Choroid plexus epithelial cell (primary cell): ENCODE measurements at places on chromosomes 7 and 10.

DNA sequence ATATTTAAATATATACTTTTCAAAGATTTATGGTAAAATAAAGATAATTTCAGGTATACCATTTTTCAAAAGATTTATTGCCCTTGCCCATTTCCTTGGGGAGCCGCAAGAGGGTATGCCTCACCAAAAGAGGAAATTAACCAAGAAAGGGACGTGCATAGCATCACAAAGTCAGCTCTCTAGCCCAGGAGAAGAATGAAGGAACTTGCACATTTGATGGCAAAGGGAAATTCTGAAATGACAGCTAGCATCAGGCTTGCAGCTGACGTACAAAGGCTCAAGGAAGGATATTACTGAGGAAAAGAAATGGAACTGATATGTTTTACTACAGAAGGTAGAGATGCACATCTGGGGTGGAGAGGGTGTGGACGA, 93.6 kb upstream of the RSU1 start:
- DNase-seq, result no peak

- peak; percentile 31 for DNase-seq
Observed at GRCh38 chr10:67306588-67307205, 380.9 kb downstream of the LRRTM3 start.

- no peak for DNase-seq
Observed at GRCh38 chr10:100710151-100710871, 35.1 kb upstream of the PAX2 start.

GRCh38 chr10:58319599-58319998, 15.2 kb upstream of the UBE2D1 start:
- DNase-seq, result peak; percentile 23

DNA sequence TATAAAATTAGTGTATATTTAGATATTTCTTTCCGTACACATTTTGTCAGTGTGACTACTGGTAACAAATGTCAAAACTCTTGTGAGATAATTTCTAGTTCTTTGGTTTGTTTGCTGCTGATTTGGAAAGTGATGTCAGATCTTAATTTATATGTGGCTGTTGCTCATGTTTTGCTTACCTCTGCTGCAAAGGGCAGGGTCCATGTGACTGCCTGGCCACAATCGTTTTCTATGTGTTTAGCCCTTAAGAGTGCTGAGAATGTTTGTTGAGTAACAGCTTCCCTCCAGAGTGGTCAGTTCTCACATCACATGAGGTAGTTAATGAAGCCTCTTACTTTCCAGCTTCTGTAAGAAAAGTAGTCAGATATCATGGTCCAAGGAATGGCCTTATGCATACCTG, 4.2 kb downstream of the NRBF2 start:
- peak; percentile 96 for DNase-seq

GRCh38 chr7:87107949-87108776, 44.1 kb upstream of the DMTF1 start:
- DNase-seq, result no peak

DNA sequence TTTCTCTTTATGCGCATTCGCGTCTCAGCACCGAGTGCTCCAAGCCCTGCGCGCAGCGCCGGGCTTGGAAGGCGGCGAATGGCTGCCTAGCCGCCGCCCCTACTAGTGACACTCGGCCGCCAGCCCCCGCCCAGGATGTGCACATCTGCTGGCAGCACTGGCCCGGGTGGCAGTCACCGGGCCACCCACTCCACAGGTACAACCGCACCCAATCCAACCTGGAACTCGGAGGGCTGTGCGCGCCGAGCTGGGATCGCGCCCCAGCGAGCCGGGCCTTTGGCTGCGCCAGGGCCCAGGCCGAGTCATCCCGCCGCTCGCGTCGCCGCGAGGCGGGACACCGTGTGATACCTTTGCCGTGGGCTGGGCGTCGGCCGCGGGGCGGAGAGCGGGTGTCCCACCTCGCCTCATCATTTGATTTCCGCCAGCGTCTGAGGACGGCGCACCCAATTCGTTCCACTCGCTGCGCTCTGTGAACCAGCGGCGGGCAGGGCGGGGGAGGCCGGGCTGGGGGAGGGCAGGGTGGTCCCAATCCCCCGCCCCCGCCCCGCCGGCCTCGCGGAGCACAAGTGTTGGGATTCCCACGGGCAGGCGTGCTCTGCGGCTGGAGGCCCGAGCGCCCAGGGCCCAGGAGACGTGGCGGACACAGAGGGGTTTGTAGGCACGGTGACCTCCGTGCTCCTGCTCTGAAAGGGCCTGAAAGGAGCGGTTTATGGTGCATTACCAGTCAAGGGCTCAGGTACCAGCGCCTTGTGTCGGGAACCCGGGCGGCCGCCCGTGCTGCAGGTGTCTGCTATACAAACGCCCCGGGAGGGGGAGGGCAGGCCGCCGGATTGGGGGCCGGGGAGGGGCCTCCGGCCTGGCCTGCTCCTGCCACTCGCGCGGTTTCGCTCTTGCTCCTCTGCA, 17.8 kb upstream of the PTF1A start:
- no peak for DNase-seq

DNA sequence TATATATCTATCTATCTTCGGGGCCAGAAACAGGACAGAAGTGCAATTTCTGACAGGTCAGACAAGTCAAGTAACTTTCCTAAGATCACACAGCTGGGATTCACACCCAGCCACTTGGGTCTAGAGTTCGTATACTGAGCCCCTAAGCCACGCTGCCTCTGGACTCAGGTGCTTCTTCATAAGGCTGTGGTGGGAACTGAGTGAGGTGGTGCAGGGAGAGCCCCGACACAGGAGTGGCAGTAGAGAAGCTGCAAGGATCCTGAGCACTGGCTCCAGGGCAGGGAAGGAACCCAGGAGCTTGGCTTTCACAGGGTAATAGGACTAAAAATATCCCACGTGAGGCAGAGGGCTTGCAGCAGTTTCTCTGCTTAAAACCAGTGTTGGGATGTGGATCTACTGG, 33.8 kb downstream of the C10orf53 start:
- no peak for DNase-seq

GRCh38 chr10:117222552-117222951, 18.4 kb upstream of the SLC18A2 start:
- no peak for DNase-seq

GRCh38 chr7:149799397-149800168, 26.2 kb upstream of the ZNF467 start:
- peak; percentile 9 for DNase-seq

DNA sequence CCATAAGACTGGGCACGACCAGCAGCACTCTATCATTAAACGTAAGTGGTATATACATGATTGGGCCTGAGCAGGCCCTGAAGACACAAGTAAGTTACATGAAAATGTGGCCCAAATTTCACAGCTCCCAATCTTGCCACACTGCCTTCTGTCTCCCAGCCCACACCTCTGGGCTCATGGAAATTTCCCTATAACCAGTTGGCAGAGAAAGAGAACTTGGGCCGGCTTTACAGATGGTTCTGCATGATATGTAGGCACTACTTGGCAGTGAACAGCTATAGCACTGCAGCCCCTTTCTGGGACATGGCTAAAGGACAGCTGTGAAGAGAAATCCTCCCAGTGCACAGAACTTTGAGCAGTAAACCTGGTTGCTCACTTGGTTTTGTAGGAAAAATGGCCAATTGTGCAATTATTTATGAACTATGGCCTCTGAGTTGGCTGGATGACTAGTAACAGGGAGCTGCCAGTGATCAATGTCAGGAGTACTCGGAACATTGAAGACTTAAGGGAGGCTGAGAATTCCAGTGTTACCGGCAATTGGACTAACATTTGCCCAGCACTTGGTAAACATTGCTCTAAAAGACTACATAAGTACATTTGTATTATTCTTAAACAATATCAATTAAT, 1006.6 kb upstream of the LRRN3 start:
- no peak for DNase-seq

DNA sequence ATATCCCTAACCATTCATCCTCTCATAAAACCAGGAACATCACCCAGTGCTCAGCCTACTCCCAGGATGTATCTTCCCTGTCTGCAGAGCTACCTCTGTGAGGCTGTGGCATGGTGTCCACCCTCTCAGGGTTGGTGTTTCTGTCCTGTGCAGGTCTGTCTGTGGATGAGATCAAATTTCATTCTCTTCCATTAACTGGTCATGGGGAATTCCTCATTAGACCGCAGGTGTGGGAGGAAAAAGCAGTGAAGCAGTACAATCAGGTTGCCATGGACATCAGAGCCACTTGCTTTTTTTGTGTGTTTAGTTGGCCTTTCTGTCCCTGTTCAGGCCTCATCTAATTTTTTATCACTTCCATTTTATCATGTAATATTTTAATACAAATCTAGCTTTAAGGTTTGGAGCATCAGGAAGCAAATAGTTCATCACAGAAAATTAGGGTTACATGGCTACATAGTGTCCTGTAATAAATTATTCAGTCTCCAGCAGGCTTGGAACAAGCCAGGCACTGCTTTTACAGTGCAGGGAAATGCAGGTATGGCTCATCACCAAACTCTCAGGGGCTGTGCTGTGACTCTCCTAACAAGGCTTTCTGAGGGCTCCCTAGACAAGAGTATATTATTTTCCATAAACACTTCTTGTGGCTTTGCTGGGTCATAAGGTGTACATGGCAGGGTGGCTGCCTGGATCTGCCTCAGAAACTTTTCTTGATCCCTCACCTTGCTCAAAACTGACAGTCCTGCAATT, 594.9 kb upstream of the IGFBP3 start:
- no peak for DNase-seq

DNA sequence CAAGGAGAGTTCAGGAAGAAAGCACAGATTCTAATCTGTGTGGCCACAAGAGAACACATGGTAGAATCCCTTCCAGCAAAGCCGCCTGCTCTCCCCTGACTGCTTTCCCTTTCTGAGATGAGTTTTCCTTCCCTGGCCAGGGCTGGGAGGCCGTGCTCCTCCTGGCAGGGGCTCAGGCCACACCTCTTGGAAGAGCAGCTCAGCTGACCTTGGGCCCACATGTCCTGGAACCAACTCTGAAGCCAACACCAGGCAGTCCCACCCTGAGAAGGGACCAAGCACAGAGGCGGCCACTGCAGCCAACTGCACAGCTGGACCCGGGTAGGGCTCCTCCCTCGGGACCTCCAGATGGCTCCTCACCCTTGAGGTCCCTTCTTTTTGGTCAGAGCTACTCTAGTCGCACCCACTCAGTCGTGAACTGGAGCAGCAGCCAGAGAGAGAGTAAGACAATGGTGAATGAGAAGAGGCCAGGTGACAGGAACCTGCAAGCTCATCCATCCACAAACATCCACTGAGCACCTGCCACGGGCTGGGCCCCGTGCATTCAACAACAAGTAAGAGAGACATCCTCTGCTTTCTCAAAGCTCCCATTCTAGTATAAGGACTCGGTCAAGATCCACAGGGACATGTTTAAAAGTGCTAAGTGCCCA, 40.3 kb downstream of the FAM53B start:
- peak; percentile 44 for DNase-seq

DNA sequence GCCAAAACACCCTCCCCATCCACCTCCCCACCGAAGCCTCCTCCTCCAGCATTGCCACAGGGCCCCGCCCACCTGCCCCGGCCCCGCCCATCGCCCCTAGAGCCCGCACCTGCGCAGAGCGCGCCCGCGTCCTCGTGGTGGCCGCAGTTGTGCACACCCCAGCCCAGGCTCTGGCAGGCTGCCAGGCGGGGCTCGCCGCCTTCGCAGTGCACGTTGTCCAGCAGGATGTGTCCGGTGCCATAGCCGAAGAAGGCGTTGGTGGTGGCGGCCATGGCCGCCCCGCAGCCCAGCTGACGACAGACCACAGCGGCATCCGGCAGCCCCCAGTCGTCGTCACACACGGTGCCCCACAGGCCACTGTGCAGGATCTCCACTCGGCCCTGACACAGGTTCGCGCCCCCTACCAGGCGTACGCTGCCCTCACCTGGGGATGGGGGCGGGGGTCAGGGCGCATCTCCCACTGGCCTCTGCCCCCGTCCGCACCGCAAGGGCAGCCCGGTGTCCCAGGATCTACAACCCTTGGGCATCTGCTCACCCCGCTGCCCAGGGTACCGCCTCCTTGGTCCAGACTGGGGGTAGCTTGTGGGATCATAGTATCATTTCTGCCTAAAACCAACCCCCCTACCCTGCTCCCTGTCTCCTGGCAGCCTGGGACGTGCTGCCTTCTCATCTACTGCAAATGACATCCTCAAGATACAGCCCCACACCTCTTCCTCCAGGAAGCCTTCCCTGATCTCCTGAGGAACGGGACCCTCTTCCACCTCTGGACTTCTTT, 11.9 kb downstream of the SSC4D start:
- peak; percentile 65 for DNase-seq

DNA sequence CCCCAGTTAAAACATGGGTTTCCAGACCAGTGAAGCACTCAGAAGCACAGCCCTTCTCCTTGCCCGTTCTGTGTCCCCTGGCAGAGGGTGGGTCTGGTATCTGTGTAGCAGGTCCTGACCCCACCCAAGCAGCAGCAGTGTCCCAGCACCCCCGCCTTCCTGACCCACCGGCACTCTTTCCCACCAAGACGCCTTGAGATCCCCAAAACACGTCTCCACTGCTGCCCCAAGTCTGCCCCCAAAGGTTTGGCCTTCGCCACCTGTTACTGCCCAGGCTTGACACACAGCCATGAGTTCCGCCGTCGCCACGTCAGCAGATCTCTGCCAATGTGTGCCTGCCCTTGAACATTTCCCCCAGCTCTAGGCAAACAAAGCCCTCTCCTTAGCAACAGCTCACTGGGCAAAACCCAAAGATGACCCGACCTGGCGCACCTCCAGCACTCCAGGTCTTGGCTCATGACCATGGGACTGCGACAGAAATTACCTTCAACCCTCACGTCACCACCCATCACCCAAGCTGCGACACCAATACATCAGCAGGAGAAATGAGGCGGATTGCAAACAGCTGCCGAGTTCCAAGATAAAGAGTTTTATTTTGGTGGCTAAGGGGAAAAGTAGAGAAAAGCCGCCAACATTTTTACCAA, 75.6 kb downstream of the CTBP2 start:
- DNase-seq, result no peak

- peak; percentile 58 for DNase-seq
Observed at GRCh38 chr10:13788711-13789447, 202.1 kb downstream of the PRPF18 start.

GRCh38 chr7:34451923-34452322, 206.1 kb upstream of the NPSR1 start:
- DNase-seq, result peak; percentile 79

- no peak for DNase-seq
Observed at GRCh38 chr7:2980401-2981102, 63.1 kb downstream of the CARD11 start.

GRCh38 chr7:51251290-51251689, 65.3 kb downstream of the COBL start:
- no peak for DNase-seq

DNA sequence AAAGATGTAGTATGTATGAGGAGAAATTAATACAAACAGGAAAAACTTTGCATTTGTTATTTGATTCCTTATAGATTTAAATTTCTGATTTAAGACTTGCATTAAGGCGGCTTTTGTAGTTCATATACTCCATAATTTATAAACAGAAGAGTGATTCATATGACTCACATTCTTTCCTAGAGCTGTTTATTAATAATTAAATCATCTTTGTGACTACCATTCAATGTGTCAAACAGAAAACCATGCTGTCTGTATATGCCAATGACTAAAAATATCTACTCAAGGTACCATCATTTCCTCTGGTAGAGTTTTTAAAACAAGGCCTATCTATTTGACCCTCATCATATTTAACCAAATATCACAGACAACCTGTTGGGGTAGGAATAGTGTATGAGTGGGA, 501.7 kb downstream of the PARD3 start:
- no peak for DNase-seq
